Stimulated activated CD4-positive, alpha-beta T cell treated with anti-CD3 and anti-CD28 coated beads, Interleukin-1b, Interleukin-23, amount 100 ng/mL, for 24 hours (primary cell): ENCODE measurements at places on chromosomes 13 and 19.

- no peak for DNase-seq
These were observed 147.4 kb downstream of the PDS5B start for GRCh38 chr13:32733690-32734089.

DNA sequence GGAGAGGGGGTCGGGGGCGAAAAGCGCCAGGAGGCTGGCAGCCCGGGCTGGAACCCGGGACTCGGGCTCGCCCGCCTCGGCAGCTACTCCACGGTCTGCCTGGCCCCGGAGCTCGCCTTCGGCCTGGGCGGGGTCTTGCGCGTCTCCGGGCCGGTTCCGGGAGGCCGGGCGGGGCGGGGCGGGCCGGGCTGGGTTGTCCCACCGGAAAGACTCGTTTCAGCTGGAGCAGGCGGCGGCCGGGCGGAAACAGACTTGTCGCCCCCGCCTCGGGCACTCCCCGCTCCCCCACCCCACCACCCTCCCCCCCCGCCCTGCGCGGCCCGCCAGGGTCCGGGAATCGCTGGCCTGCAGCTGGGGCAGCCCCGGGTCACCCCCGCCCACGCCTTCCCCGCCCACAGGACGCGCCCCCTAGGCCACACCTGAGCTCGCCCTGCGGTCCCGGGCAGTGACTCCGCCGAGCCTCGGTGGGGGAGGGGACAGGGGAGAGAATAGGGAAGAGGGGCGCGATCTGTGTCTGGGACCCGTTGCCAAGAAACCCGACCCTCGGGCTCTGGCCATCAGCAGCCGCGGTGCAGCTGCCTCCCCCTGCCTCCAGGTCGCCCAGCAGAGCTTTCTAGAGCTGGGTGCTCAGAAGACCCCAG is 109.4 kb downstream of the KCTD15 start:
- no peak for DNase-seq

DNA sequence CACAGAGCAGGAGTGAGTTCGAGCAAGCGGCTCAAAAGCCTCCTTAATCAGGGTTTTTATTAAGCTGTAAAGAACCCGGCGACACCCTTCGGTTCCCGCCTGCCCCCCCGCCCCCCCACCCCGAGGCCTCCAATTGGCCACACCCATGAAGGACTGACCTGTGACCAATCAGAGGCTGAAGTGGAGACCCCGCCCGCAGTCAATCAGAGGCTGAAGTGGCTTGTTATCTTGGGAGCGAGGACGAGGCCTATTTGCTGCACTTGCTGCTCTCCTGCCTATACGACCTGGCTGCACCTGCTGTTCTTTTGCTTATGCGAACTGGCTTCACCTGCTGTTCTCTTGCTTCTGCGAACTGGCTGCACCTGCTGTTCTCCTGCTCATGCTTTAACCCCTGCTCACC is 844.9 kb downstream of the OLFM4 start:
- no peak for DNase-seq

DNA sequence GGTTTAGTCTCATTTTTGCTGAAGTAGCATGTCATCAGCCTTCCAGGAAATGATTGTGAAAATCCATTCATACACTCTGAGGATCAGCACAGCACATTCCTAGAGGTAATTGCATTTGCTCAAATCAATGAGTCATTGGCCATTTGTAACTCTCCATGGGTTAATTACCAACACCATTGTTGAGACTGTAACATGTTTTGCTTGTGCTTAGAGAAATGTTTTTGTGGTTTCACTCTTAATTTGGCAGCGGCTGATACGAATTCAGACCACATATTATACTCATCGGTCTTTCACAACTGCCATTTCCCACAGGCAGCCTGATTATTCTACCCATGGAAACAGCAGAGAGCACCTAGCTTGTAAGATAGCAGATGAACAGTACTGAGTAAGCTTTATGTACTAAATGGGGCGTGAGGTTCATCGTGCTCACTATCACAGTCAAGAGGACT is 110.3 kb downstream of the NHLRC3 start:
- DNase-seq, result no peak

DNA sequence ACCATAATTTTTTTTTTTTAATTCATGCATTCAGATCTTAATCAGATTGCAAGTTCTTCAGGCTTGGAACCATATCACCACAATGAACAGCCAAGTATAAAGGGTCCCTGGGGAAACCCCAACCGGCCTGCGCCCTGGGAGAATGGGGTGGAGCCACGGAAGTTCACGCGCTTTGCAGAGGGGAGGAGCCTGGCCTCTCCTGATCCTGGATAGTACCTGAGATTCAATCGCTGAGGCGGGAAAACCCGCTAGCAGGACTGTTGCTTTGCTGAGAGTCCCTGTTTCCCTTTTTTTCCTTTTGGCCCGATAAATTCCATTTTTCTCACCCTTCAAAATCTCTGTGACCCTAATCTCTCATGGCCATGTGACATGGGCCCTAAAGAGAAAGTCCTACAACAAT is 385.1 kb downstream of the IRS2 start:
- no peak for DNase-seq

DNA sequence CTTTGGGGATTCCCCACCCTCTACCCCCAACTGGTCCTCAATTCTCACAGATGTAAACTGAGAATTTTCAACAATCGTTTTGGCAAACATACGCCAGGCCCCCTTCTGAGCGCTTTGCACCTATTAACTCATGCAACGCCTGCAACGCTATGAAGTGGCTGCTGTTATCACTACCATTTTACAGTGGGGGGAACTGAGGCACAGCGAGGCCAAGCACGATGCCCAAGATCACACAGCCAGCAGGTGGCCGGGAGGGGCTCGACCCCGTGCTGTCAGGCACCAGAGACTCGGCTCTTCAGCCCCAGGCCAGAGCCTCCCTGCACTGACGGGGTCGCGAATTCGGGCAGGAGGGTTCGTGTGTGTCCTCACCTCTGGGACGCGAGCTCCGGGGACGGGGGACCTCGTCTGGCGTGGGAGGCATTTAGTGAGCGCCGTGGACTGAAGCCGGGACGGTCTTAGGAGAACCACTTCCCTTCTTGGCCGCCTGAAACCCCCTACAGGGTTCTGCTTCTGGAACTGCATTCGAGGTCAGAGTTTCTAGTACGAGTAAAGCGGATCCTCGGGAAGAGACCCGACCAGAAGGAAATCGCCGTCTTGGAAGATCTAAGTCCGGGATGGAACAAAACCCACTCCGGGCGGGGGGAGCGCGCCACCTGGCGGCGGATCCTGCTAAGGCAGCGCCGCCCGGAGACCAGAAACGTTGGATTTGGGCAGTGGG is 21.0 kb downstream of the ZNF114 start:
- DNase-seq, result peak; percentile 44

DNA sequence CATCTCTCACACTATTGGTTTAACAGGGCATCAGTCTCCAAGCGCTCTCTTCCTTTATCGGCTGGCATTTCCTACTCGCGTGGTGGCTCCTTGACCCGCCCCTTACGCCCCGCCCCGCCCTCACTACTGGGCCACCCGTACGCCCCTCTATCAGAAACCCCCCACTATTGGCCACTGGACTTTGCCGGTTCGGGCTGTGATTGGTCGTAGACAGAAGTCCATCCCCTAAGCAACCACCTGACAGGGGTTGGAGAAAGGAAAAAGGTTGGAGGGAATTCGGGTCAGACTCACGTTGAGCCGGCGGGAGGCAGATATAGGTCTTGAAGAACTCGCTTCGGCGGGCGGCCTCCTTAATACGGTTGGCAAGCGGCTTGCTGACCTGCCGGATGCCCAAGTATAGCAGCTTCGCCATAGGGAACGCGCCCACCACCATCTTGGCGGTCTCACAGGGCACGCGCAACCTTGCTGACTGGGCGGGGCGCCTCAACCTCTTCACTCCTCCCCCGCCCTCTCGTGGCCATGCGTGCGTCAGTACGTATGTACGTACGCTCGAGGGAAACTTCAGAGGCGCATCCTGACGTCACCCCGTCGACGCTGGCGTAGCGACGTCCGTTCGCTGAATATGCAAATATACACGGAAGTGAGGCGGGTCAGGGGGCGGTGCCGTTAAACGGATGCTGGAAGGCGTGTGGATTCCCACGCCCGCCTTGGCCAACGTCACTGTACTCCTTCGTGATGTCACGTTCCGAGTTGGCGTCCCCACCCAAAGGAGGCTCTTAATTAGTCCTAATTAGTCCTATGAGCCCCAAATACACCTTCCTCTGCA is at the start of gene OPA3:
OPA3 (minus strand) TSS at position 471 of the 826 bp plus-strand sequence; CDS start at position 433, 38 bp downstream.
- peak; percentile 99 for DNase-seq

DNA sequence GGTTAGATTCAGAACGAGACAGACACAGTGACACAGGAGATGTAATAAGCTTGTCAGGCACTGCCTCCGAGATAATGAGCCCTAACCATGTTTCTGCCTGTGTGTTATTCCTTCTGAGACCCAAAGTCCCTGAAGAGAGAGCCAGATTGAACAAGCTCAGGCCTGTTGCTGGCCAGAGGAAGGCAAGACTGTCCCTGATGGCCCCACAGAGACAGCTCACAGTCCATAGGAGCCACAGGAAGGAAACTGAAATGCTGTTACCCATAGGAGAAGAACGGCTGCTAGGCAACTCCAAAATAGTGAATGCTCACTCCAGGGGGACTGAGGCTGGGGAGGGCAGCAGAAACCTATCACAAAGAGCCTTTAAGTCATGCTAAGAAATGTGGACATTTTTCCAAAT is 31.8 kb upstream of the RFXAP start:
- no peak for DNase-seq

DNA sequence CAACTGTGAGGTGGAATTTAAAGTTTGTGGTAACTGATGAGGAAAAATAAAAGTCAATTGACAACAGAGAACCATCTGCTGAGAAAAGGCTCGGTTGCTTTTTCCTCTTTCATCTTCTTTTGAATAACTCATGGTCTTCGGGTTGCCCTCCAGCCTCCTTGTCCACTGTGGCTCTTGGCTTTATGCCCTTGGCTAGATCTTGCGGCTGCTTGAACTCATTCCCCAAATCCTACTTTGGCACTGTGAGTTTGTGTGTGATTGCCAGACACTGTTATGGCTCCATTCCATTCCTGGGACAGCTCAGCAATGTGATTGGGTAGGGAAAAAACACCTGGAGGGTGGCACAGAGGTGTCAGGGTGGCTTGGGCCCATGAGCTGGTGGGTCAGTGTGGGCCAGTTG is 387.4 kb downstream of the DLEU7 start:
- DNase-seq, result no peak

- DNase-seq, result no peak
These were observed 14.7 kb upstream of the ADGRE5 start for GRCh38 chr19:14366529-14366928.

DNA sequence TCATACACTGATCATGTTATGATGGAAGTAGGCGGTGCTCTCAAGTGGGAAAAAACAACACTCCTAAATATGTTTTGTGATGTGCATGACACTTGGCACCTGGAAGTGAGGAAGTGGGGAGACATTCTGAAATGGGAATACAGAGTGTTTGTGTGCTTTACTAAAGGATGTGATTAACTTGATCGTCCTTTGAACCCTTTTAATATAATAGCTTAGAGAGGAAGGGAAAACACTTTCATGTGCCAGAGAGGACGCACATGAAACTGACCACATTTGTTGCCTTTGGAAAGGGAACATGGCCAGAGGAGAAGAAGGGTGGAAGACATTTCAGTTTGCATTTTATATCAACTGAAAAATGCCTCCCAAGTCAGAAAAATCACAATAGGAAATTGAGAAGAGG is 31.4 kb downstream of the SMAD9 start:
- DNase-seq, result no peak

GRCh38 chr19:10593820-10594637 is 6.9 kb upstream of the AP1M2 start:
- DNase-seq, result no peak
